ENCODE measurements at places on chromosomes 12 and 14.
A peak's percentile ranks its signal among the peaks of the same experiment; 100 is the strongest.

- no peak for DNase-seq
Observed at GRCh38 chr12:54765652-54766051, 88.7 kb upstream of the MUCL1 start.

- no peak for DNase-seq
Observed at GRCh38 chr14:58646479-58646878, 8.7 kb downstream of the DACT1 start.

- no peak for DNase-seq
Observed at GRCh38 chr12:29148596-29148910, 525 bp upstream of the FAR2 start.

- no peak for DNase-seq
Observed at GRCh38 chr14:51880835-51881580, 20.6 kb downstream of the GNG2 start.

- no peak for DNase-seq
Observed at GRCh38 chr12:55704824-55705718, 2.6 kb downstream of the ITGA7 start.

DNA sequence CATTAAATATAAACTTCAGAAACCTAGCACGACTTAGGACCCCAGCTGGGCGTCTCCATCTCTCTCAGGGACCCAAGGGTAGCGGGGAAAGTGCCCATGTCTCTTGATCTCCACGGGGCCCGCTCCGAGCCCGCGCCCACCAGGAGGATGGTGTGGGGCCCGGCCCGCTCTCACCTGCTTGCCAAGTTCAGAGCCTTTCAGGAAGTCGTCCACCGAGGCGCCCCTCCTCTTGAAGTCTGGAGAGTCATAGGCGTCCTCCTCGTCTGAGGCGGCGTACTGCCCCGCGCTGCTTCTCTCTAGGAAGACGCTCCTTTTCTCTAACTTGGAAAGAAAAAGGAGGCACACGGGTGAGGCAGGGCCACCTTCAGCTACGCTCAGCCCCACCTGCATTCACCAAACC, 96.9 kb downstream of the PIWIL1 start:
- no peak for DNase-seq

- DNase-seq: no peak
Observed at GRCh38 chr12:19243551-19243950, 114.0 kb downstream of the PLEKHA5 start.

- DNase-seq: no peak
Observed at GRCh38 chr12:93137656-93138612, 208.8 kb upstream of the EEA1 start.

DNA sequence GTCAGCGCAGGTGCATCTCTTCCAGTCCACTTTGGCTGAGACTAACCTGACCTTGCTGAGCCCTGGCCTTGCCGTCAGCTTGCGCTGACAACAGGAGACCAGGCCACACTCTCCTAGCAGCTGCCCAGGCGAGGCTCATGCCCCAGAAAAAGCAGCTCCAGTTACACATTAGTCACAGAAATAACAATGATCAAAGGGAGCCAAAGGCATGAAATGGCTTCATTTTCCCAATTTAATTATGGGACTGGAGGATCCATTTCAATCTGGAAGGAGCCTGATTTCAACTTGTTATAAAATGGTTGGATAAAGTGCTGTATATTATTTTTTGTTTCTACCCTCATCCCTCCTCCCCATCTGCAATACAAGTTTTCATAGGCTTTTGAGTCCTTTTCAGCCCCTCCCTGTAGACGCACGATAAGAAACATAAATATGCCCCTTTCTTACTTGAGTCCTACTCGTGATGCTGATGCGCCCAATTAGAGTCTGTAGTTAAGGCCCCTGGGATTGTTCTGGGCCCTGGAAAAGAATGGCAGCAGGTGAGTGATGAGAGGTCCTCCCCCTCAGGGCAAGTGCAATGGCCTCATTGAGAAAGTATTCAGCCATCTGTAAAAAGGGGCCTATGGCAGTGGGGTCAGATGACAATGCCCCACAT, 376.0 kb downstream of the C12orf75 start:
- DNase-seq: no peak

- DNase-seq: no peak
Observed at GRCh38 chr14:56807386-56808109, 2.7 kb downstream of the OTX2 start.

DNA sequence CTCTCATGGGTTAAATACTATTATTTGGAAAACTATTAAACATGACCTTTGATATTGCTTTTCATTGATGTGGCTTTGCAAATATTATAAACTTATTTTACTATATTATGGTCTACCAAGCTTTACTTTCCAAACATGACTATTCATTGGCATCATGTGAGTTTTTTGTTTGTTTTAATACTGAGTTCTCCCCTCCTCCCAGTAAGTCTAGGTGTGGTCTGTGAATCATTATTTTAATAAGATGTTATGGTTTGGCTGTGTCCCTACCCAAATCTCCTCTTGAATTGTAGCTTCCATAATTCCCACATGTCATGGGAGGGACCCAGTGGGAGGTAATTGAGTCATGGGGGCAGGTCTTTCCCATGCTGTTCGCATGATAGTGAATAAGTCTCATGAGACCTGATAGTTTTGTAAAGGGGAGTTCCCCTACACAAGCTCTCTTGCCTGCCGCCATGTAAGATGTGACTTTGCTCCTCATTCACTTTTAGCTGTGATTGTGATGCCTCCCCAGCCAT, 80.0 kb downstream of the BORCS5 start:
- no peak for DNase-seq

DNA sequence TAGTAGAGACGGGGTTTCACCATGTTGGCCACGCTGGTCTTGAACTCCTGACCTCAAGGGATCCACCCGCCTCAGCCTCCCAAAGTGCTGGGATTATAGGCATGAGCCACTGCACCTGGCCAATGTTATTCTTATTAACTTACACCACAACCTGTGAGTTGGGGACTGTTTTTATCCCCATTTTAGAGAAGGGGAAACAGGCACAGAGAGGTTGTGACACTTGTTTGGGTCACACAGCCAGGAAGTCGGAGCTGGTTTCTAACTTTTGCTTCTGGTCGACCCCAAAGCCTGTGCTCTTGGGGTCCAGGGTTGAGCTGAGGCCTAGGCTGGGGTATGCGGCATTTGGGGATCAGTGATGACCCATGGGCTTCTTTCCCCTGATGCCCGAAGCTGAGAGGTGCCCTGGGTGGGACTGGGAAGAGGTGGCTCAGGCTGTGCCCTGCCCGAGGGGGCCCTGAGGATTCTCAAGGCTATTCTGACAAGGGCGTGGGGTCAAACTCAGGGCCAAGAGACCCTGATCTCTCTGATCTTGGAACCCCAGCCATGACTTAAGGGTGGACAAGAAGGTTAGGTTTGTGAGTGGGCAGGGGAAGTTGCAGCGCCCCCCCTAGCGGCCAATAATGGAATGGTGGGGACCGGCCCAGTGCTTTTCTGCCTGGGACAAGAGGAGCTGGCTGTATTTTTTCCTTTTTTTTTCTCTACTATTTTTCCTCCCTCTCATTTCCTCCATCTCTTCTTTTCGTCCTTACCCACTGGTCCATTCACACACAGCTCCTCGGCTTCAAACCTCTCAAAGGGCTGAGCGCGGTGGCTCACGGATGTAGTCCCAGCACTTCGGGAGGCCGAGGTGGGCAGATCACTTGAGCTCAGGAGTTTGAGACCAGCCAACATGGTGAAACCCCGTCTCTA, 3.0 kb downstream of the SDSL start:
- DNase-seq: peak; percentile 43

DNA sequence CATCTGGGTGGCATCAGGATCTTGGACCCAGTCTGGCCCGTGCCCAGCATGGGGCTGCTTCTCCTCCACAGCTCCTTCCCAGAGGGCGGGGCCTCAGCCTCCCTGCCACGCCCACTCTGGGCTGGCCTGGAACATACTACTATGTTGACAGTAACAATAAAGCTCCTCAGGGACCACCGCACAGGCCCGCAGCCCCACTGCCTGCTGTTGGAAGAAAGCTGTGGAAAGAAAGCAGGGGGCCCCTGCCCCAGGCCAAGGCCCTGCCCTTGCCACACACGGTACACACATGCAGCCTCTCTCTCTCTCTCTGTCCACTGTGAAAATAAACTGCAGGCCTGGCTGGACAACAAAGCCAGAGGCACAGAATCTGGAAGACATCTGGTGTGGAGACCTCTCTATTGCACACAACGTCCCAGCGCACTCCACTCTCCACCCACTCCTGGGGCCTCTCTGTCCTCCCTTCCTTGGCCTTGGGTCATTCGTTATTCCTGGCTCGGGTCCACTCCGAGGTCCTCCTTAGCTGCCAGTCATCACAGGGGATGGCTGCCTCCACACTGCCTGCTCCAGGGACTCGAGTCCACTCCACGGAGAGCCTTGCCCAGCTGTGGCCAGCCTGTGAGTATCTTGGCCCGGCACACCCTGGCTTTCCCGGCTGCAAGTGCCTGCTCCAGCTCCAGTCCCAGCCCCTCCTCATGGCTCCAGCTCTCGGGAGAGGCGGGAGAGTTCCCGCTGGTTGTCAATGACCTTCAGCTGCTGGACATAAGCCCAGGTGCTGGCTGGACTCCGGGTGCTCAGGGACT, 11.8 kb upstream of the ENDOU start:
- no peak for DNase-seq

DNA sequence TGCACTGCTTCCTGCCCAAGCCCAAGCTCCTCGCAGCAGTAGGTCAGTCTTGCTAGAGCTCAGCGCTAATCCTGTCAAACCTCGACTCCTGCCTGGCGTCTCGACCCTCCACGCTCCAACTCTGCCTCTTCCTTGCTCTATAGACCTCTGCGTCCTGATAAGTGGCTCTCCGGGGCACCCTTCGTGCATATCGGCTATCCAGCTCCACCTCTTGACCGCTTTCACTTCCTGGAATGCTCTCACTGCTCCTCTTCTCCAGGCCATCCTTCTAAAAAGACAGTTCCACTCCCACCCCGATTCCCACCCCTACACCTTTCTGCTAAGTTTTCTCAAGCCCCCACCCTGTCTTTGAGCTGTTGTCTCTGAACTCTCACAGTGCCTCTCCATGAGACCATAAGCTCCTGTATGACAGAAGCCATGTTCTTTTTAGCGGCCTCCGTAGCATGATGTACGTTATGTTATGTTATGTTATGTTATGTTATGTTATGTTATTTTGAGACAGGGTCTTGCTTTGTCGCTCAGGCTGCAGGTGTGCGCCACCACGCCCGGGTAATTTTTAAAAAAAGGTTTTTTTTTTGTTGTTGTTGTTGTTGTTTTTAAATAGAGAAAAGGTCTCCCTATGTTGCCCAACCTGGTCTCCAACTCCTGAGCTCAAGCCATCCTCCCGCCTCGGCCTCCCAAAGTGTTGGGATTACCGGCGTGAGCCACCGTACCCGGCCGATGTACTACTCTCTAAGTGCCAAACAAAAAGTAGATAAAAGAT, 601 bp downstream of the COX14 start:
- DNase-seq: no peak

DNA sequence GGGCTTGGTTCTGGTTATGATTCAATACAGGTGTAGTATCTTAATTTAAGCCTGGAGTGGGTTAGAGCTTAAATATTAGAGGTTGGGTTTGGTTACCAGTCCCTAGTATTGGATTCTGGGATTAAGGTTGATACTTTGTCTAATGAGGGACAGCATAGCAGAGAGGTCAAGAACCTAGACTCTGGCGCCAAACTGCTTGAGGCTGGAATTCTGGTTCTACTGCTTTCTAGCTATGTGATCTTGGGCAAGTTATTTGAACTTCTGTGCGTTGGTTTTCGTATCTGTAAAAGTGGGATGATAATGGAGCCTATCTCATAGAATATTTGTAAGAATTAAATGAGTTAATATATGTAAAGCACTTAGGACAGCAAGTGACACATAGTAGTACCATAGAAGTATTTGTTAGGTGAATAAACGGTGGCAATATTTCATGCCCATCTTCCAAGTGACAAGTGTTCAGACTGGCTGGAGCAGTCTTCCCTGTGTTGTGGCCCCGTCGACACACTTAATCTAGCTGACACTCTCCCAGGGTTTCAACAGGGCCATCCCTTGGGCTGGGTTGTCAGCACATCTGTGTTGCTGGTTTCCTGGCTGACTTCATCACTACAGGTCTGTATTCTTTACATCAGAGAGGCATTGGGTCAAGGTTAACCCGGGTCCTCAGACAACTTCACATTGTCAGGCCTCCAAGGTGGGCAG, 3.0 kb downstream of the ENDOU start:
- DNase-seq: no peak

- no peak for DNase-seq
Observed at GRCh38 chr12:11830307-11830801, 180.9 kb downstream of the ETV6 start.

- no peak for DNase-seq
Observed at GRCh38 chr14:88904864-88905263, 80.4 kb downstream of the TTC8 start.

DNA sequence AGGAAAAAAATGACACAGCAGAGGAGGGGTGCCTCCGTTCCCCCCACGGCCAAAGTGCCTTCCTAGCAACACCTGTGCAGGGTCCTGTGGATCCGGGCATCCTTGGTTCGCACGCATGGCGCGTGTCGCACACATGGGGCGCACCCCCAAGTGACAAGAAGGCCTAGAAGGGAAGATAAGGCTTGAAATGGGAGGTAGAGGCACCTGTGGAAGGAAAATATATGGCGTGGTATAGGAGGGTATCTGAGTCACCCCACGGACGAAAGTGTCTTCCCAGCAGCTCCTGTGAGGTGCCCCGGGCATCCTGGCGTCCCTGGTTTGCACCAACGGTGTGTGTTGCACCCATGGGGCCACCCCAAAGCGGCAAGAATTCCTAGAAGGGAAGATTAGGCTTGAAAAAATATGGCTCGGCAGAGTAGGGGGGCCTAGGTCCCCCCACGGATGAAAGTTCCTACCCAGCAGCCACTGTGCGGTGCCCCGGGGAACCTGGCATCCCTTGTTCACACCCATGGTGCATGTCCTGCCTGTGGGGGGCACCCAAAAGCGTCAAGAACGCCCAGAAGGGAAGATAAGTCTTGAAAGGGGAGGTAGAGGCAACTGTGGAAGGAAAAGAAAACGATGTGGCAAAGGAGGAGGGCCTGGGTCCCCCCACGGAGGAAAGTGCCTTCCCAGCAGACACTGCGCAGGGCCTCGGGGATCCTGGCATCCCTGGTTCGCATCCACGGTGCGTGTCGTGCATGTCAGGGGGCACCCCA, 280.0 kb downstream of the ALG10 start:
- DNase-seq: no peak

DNA sequence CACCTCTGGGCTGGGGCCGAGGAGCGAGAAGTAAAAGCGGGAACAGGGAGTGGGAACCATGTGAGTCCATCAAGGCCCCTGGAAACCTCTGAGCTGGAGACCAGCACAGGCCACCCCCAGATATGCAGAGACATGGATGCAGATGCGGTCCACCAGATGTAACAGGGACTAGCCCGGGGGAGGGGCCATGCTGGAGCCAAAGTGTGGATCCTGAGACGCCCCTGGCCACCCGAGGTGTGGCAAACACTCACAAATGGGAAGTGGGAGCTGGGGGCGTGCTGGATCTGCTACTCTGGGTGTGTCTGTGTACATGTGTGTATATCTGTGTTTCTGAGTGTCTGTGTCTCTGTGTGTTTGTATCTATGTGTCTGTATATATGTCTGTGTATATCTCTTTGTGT, 12.8 kb downstream of the MYL2 start:
- DNase-seq: no peak

DNA sequence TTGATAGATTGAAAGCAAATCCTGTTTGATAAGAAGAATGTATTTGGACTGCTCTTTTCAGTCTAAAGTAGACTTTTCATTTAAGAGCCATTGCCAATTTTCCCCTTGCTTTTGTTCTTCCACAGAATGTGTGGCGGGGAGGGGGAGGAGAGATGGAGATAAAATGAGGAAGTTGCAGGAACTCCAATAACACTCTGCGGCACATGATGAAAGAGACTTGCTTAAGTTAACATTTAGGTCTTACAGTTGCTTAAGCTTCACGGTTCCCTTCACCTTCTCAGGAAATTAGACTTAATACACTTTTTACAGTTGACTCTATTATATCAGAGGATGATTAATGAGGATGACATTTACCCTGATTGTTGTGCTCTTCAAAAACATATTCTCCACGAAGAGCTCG, 537.3 kb downstream of the TMTC2 start:
- DNase-seq: no peak

Data from CD4-positive, alpha-beta T cell treated with Interleukin-15 for 4 hours (primary cell).